HuH-7 (cell line): ENCODE measurements at places on chromosomes 11 and 22.

DNA sequence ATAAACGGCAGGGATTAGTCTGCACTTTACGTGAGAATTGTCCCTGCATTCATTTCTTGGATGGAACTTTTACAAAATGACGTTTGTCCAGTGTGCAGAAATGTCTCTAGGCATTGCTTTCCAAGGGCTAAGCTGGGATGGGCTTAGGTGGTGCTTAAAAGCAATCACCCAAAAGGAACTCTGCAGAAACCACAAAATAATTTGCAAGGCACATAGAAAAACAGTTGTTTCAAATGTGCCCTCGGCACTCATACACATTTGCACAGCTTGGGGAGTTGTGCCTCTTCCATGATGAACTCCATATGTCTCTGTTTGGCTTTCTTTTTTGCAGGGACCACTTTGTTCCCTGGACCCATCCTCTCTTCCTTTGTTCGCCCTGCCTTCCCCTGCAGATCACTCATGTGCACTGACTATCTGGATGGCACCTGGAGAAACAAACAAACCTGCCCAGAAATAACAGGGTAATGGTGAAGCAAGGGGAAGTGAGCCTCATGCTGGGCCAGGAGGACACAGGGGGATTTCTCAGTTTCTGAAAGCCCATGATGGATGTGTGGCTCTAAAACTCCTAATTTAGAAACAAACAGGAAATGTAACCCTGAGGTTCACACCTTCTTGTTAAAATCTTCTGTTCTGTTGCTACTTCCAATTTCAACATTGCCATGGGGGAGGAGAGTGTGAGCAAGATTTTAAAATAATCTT, 150.2 kb downstream of the SNX19 start:
- DNase-seq = no peak

- no peak for DNase-seq
Observed at GRCh38 chr11:846496-847098, 3.9 kb downstream of the TSPAN4 start.

DNA sequence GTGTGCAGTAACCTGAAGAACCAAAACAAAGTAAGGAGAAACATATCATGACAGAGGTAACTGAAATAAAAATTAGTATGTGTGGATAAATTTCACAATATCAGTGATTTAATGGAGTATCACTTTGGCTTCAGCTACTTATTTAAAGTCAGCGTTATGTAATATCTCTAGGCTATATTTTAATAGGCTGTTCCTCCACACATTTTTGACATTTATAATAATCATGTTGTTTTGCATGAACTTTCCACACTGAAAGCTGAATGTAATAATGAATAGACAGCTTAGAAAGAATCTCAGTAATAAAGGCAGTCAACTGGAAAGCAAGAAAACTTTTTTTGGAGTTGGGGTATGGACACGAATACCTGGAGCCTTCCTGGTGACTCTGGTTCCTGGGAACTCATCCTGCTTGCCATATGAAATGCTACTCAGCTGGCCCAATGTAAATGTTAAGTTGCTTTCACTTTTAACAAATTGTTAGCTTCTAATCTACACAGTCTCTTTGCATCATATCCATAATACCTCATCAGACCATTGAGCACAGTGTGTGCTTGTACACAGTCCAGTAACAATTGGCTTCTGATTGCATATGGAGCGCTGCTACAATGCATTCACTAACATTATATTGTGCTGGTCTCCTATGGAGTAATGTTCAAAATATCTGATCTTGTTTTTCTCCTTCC, 257.7 kb downstream of the SOX6 start:
- DNase-seq = no peak

DNA sequence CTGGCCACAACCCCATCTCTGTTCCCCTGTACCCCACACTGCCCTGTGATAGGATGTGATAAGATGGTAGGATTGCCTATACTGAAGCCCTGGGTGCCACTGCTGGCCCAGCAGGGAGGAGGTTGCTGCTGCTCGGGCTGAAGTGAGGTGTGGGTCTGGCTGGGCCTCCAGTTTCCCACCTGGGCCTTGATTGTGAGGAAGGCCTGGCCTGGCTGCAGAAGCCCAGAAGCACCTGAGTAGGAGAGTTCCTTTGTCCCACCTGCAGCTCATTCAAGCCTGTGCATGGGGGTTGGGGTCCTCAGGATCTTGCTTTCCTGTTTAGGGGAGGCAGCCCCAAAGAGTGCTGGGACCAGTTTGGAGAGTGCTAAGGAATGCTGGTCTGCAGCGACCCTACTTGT, 3.3 kb downstream of the ST3GAL4 start:
- DNase-seq = no peak

DNA sequence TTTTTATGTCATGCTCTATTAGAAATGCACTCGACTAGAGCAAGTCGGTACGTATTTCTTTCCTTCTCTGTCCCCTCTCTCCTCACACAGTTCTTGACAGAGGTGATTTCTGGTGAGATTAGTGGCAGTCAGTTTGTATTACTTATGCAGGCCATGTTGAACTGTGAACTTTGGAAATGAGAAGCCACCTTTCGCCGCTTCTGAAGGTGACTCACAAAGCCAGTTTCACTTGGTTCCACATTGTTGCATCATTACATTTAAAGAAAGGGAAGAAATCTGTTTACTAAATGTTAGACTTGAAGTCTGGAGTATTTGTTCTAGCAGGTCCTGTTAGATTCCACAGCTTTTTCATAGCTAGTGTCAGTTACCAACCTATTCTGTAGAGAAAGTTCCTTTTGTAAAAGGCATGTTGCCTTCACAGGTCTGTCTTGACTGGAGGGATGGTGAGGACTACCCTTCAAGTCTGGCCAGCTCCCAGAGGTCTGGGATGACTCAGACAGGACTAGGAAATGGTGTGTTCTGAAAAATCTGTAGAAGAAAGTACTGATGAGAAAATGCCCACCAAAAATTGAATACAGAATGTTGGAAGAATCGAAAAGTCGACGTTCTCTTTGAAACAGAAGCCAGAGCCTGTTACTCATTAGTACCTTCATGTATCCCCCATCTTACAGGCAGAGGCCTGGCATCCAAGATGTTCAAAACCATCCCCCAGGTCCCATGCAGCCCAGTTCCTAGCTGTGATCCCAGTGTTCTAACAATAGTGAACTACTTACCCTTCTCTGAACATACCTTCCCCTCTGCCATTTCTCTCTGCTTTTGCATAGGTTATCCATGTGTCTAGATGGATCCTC, 181.4 kb downstream of the DBX1 start:
- DNase-seq = no peak
